ENCODE measurements at places on chromosomes 16 and 17. TPM values are rescaled to one million over a fixed set of nuclear protein-coding genes. Genes with fewer than 3 reads are reported as not detected.

GRCh38 chr17:17710355-17710727 is 29.1 kb downstream of the RAI1 start:
- no peak for DNase-seq
- peaks cover 69% of the 10 kb centered on the region for H3K4me1 ChIP-seq
- H3K27me3 ChIP-seq, result no peaks in the 10 kb centered on the region
- no peak overlapping the region for H3K27ac ChIP-seq
- H3K4me3 ChIP-seq, result no peak overlapping the region
- H3K36me3 ChIP-seq, result no peaks in the 10 kb centered on the region

DNA sequence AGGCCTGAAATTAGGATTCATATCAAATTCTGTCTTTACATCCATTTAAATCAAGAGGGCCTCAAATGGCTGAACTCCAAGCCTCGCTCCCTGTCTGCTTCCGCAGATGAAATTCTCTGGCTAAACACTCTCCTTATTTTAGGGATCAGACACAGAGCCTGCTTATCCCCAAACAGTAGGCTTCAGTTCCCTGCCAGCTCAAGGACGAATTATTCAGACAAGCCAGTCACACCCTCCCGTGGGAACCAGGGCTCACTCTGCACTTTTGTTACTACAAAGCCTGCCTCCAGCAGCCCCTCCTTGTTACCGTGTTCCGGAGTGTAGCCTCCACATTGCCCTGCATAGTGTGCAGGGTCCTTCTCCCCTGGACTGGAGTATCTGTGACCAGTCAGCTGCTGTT is 46.6 kb upstream of the LCMT1 start:
- H3K4me3 ChIP-seq, result no peak overlapping the region
- no peaks in the 10 kb centered on the region for H3K36me3 ChIP-seq
- peaks cover 5% of the 10 kb centered on the region for H3K4me1 ChIP-seq
- no peak for DNase-seq

- no peak for DNase-seq
- H3K4me1 ChIP-seq, result no peaks in the 10 kb centered on the region
These were observed 49.9 kb upstream of the WSB1 start for GRCh38 chr17:27244011-27244410.

DNA sequence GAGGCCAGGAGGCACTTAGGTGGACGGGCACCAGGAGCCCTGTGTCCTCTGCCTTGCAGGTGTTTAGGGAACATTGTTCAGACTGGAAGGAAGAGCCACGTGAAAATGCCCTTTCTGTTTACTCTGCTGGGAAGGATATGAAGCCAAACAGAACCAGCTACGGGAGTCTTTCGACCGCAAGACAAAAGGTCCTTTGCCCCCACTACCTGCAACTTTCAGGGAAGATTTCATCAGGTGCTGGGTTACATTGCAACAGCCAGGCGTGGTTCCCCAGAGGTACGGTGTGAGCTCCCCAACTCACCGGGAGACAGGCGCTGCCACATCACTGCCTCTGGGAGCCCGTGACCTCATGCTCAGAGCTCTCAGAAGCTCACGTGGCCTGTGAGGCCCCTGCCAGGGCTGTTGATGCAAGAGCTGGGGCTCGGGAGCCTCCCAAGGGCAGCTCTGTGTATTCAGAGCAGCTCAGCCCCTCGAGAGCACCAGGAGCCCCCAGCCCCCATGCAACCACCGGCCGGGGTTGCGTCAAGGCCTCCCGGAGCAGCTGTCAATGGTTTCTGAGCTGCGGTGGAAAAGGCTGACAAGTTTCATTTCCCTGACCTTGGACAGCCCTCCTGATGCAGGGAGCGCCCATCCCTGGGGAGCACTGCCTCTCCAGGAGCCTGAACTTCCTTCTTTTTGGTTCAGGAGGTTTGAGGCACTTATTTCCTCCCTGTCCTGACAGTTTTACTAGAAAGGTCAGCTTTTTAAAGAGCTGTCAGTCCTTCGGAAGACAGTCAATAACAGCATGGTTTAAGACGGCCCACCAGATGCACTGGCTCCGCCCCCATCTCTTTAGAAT is 42.1 kb downstream of the TBC1D16 start:
- peaks cover 23% of the 10 kb centered on the region for H3K36me3 ChIP-seq
- H3K27ac ChIP-seq, result no peak overlapping the region
- peak; percentile 77 for DNase-seq
- no peaks in the 10 kb centered on the region for H3K27me3 ChIP-seq

DNA sequence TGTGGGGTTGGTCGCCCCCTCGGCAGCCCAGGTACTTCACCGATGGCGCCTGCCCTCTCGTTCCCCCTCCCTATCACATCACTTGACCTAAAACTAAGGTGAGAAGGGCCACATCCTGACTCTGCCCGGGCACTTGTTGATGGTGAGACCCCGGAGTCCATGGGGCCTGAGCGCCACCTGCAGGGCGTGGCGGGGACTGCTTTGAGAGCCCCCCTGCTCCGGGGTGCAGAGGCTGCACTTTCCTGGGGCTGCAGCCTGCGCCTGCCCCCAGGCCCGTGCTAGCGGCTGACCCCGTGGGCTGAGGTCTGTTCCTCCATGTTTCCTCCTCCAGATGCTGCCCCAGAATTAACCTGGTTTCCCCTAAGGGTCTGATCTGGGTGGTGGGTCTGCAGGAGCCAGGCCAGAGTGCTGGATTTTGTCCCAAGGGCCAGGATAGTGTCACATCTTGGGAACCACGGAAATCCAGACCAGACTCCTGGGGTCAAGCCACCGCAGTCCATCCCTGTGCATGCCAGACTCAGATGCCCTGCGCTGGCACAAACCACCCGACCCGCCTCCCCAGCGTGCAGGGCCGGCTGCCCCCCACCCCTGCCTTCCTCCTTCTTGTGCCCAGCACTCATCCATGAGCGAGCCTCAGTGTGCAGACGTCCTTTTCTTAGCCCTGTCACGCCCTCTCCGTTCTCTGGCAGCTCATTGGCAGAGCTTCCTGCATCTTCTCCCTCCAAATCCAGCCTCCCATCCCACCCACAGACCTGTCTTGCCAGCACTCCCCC is 2.7 kb downstream of the NDUFAF8 start:
- H3K27me3 ChIP-seq, result no peaks in the 10 kb centered on the region
- no peak overlapping the region for H3K27ac ChIP-seq
- H3K36me3 ChIP-seq, result no peaks in the 10 kb centered on the region
- peaks cover 23% of the 10 kb centered on the region for H3K4me1 ChIP-seq
- no peak for DNase-seq

DNA sequence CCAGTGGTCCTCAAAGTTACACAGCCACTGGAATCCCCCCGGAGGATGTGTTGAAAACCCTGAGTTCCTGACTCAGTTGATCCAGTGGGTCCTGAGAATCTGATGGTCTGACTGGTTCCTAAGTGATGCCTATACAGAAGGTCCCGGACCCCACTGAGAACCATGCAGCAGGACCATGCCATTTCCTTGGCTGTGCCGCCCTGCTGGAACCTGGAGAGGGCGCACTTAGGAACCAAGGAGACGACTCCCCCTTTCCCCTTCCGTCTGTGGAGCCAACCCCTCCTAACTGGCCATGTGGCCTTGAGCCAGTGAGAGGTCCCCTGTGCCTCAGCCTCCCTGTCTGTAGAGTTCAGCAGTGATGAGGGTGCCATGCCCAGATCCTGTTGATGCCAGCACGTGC is 22.0 kb downstream of the C16orf74 start:
- DNase-seq, result no peak
- no peak overlapping the region for H3K27ac ChIP-seq
- H3K27me3 ChIP-seq, result no peaks in the 10 kb centered on the region
- H3K36me3 ChIP-seq, result no peaks in the 10 kb centered on the region
- H3K4me1 ChIP-seq, result no peaks in the 10 kb centered on the region

DNA sequence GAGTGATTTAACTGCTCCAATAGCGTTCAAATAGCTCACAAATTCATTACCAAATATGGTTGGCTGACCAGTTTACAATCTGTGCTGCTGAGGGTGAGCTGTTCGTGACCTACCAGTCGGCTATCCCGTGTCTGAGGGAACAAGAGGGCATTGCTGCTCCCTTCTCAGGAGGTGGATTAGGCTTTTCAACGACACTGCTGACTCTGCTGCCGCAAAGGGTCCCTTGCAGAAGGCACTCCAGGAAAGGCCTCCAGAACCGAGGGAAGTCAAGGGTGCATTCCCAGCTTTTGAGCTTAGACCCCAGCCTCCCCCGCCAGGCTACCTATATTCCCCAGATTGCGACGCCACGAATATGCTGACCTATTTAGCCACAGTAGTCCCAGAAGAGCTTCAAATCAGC is 32.3 kb downstream of the GJC1 start:
- no peaks in the 10 kb centered on the region for H3K36me3 ChIP-seq
- no peak overlapping the region for H3K4me3 ChIP-seq
- peaks cover 5% of the 10 kb centered on the region for H3K4me1 ChIP-seq
- no peaks in the 10 kb centered on the region for H3K27me3 ChIP-seq

DNA sequence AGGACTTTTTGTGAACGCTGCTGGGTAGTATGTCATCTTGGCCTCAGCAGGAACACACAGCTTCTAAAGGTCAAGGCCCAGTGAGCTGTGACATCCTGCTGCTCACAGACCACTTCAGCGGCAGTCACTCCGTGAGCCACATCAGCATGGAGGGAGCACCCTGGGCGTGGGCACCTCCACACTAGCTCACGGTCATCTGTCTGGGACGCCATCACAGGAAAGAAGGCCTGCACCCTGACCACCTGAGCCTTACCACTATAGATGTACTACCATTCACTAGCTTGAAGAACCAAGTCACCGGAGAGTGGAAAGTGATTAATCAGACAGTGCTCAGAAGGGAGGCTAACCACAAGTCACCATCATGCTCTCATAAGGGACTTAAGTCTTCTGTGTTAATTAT is 3.3 kb downstream of the AXIN1 start:
- peaks cover 2% of the 10 kb centered on the region for H3K36me3 ChIP-seq
- H3K27ac ChIP-seq, result no peak overlapping the region
- no peak for DNase-seq
- H3K4me1 ChIP-seq, result peaks cover 15% of the 10 kb centered on the region
- H3K4me3 ChIP-seq, result no peak overlapping the region
- H3K27me3 ChIP-seq, result no peaks in the 10 kb centered on the region

GRCh38 chr16:2848933-2849725 is 8.8 kb downstream of the PRSS22 start:
- peaks cover 5% of the 10 kb centered on the region for H3K27me3 ChIP-seq
- no peak overlapping the region for H3K4me3 ChIP-seq
- no peaks in the 10 kb centered on the region for H3K36me3 ChIP-seq
- H3K4me1 ChIP-seq, result no peaks in the 10 kb centered on the region

DNA sequence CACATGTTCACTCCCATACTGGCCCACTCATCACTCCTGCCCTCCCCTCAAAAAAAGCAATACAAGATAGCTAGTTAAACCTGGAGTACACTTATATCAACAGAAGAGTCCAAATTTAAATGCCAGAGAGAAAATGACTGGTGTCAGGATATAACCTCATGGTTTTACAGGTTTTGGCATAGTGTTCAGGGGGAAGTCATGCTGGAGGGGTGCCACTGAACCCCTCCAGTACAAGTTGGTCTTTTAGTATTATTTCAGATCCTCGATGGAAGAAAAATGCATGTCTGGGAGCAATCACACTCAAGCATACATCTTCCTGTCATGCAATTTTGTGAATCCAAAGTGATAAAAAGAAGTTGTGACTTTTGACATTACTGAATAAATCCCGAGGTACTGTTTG is 10.5 kb downstream of the NACA2 start:
- no peaks in the 10 kb centered on the region for H3K27me3 ChIP-seq
- H3K36me3 ChIP-seq, result no peaks in the 10 kb centered on the region
- H3K4me1 ChIP-seq, result no peaks in the 10 kb centered on the region
- H3K27ac ChIP-seq, result no peak overlapping the region
- DNase-seq, result no peak
- H3K4me3 ChIP-seq, result no peak overlapping the region

- H3K27me3 ChIP-seq, result no peaks in the 10 kb centered on the region
- no peaks in the 10 kb centered on the region for H3K4me1 ChIP-seq
- no peak overlapping the region for H3K4me3 ChIP-seq
- DNase-seq, result peak; percentile 21
- H3K36me3 ChIP-seq, result no peaks in the 10 kb centered on the region
These were observed 14.2 kb downstream of the C16orf82 start for GRCh38 chr16:27080895-27081294.

DNA sequence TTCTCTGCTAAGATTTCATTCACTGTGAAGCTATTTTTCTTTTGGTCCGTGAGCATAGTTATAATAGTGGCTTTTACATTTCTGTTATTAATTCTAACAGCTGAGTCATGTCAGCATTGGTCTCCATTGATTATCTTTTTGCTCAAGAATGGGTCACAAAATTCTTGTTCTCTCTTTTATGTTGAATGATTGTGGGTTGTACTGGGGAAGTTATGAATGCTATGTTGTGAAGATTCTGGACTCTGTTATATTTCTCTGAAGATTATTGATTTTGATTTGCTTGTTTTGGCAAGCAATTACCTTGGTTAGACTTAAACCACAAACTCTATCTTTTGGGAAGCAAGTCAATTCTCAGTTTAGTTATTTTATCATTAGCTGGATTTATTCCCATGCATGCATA is 98.8 kb downstream of the IRX5 start:
- no peak for DNase-seq
- H3K4me3 ChIP-seq, result no peak overlapping the region
- H3K27ac ChIP-seq, result no peak overlapping the region
- H3K36me3 ChIP-seq, result no peaks in the 10 kb centered on the region
- no peaks in the 10 kb centered on the region for H3K27me3 ChIP-seq

GRCh38 chr17:45948881-45949624 is 50.0 kb upstream of the STH start:
- H3K36me3 ChIP-seq, result no peaks in the 10 kb centered on the region
- H3K4me3 ChIP-seq, result no peak overlapping the region
- no peak overlapping the region for H3K27ac ChIP-seq
- peaks cover 38% of the 10 kb centered on the region for H3K27me3 ChIP-seq
- H3K4me1 ChIP-seq, result no peaks in the 10 kb centered on the region

DNA sequence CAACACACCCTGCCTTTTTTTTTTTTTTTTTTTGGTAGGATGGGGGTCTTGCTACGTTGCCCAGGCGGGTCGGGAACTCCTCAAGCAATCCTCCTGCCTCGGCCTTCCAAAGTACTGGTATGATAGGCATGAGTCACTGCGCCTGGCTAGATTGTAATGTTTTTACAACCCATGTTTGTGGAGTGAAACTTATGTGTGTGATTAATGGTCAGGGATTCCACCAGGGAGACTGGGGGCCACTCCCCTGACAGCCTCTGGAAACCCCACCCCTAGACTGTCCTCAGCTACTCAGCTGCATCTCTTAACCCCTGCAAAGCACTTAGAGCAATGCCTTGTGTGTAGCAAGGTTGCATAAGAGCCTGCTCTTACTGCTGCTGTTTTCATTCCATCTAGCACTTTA is 220.5 kb downstream of the PARN start:
- no peaks in the 10 kb centered on the region for H3K27me3 ChIP-seq
- H3K4me1 ChIP-seq, result no peaks in the 10 kb centered on the region
- H3K4me3 ChIP-seq, result no peak overlapping the region
- peak; percentile 13 for DNase-seq
- H3K36me3 ChIP-seq, result no peaks in the 10 kb centered on the region

The MYOCD gene
- polyA plus RNA-seq, result 3.1 TPM

The BCL6B gene
- polyA plus RNA-seq, result 0.45 TPM

The FOXL1 gene
- 0.22 TPM for polyA plus RNA-seq

The SBK1 gene
- 0.27 TPM for polyA plus RNA-seq

The ADAD2 gene
- not detected for polyA plus RNA-seq

The CA4 gene
- not detected for polyA plus RNA-seq

The IGSF6 gene
- polyA plus RNA-seq, result 1.9 TPM

The TEKT1 gene
- not detected for polyA plus RNA-seq

The JPH3 gene
- polyA plus RNA-seq, result 2.4 TPM

The DBNDD1 gene
- not detected for polyA plus RNA-seq

The WNT9B gene
- polyA plus RNA-seq, result 0.63 TPM
